ENCODE measurements at places on chromosomes 5 and 9.

- DNase-seq: no peak
These were observed 15.6 kb upstream of the CKS2 start for GRCh38 chr9:89295400-89295799.

DNA sequence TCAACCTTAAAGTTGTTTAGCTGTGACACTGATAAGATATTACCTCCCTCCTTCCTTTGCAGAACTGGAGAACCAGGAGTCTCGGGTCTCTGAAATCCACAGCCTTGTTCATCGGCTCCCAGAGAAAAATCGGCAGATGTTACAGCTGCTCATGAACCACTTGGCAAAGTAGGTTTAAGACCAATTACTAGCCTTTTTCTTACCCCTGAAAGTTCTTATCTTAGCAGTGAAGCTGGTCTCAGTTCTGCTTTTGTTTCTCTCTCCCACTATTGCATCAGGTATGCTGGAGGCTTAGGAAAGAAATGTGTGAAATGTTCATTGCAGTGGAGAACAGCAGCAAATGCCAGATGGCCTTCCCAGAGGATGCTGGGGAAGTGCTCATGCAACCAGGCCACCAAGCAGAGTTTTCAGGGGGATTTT is 287.4 kb downstream of the ARHGAP26 start:
- peak; percentile 40 for DNase-seq

- DNase-seq: no peak
These were observed 125.2 kb downstream of the EDIL3 start for GRCh38 chr5:84259283-84260045.

DNA sequence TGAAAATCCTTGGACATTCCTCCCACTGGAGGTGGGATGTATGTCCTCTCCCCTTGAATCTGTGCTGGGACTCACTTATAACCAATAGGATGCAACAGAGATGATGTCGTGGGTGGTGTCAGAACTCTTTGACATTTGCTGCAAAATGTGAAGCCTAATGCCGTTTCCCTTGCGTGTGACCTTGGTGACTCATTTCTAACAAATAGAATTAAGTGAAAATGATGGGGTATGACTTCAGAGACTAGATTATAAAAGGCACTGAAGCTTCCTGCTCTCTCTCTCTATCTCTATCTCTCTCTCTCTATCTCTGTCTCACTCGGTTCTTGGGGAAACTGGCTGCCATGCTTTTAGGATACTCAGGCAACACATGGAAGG is 126.1 kb upstream of the STC2 start:
- peak; percentile 75 for DNase-seq

- DNase-seq: no peak
These were observed 19.6 kb upstream of the AOPEP start for GRCh38 chr9:94706922-94707321.

DNA sequence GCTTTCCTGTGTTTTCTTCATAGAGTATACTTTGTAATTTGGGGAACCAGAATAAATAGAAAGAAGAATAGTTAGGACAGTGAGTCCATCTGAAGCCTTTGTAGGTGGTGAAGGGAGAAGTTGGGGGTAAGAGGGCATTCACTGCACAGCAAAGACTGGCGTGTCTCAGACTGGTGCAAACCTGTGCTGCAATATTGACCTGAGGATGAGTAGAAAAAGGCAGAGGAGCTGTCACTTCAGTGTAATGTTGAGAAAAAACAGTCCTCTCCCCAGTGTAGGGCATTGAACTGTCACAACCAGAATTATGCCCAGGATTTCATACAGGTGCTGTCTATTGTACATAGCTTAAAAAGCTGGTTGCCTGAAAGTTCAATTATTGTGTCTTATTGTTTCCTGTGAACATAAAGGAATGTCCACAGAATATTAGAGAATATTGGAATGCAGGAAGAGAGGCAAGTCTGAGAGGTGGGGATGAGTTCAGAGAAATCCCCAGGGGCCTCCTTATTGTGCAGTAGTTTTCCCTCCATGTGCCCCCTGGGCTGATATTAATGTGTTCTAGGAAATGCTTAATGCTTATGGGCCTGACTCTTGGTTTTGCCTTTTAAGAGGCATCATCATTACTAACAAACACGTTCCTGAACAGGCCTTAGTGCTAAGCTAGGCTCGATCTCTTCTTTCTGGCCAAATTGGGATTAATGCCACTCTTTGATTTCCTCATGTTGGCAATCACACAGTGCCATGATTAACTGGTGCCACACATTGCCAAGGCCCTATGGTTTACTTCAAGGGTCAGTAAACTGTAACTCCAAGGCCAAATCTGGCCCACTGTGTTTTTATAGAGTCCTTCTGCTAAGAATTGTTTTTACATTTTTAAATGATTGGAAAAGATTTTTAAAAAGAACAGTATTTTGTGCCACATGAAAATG is 34.0 kb downstream of the DAPK1 start:
- DNase-seq: no peak

- no peak for DNase-seq
These were observed 11.1 kb downstream of the NR5A1 start for GRCh38 chr9:124496075-124496449.

- DNase-seq: peak; percentile 32
These were observed 28.8 kb downstream of the MLLT3 start for GRCh38 chr9:20593537-20593936.

- no peak for DNase-seq
These were observed 1.6 kb upstream of the UBAC1 start for GRCh38 chr9:135962696-135963307.

DNA sequence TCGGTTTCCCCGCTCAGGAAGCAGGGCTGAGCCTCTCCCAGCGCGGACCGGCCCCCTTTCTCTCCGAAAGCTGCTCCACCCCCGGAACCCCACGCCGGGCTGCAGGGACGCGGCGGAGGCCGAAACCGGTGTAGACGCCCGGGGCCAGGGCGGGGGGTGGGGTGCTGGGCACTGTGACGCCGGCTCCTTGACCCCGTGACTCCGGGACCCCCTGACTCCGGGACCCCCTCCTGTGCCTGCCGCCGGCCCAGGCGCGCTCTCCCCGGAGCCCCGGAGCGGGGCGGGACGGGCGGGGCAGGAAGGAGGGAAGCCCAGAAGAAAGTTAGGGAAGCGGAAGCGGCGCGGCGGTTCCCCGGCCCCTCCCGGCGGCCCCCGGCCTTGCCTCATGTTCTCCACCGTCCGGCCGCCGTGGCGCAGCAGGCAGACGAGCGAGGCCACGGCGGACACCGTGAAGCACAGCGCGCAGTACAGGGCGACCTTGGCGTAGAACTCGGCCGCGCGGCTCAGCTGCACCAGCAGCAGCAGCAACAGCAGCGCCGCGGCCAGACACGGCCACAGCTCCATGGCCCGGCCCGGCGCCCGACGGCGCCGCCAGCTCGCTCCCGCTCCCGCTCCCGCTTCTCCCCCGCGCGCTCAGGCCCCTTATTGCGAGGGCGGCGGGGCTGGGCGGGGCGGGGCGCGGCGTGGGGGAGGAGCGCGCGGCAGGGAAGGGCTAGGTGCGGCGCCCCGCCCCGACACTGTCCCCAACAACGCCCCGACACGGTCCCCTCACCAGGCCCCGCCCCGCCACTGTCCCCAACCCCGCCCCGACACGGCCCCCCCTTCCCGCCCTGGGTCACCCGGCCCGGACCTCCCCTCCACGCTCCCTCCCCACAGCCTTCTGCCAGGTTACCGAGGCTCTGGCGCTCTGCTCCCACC is at the start of gene AGPAT2:
Gene AGPAT2, minus strand, starts transcription at position 664 of the 918 bp plus-strand sequence. Its CDS starts 100 bp downstream, at position 564.
- DNase-seq: peak; percentile 51

- peak; percentile 74 for DNase-seq
These were observed 15.2 kb downstream of the SRFBP1 start for GRCh38 chr5:121976979-121977378.

- no peak for DNase-seq
These were observed 14.7 kb downstream of the NDUFS6 start for GRCh38 chr5:1815881-1816292.

DNA sequence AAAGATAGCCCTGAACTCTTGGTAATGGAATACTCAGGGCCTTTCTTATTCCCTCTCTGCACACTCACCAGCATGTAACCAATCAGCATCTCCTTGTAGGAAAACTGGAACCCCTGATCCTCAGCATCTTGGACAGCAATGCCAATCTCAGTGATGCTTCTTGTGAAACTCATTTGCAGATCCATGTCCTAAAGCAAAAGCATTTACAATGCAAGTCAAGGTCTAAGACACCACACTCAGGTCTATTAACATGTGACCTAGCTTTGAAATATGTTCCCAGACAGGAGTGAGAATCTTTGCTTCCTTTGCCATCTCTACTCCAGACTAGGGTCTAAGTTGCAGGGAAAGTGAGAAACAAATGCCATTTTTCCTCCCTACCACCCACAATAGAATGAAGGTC is 38.2 kb downstream of the MROH2B start:
- DNase-seq: no peak

GRCh38 chr9:136860933-136861873 is 4.9 kb downstream of the EDF1 start:
- no peak for DNase-seq

GRCh38 chr5:143898381-143898780 is 86.4 kb downstream of the HMHB1 start:
- no peak for DNase-seq

- DNase-seq: peak; percentile 39
These were observed 8.4 kb upstream of the SETD9 start for GRCh38 chr5:56900858-56901578.

DNA sequence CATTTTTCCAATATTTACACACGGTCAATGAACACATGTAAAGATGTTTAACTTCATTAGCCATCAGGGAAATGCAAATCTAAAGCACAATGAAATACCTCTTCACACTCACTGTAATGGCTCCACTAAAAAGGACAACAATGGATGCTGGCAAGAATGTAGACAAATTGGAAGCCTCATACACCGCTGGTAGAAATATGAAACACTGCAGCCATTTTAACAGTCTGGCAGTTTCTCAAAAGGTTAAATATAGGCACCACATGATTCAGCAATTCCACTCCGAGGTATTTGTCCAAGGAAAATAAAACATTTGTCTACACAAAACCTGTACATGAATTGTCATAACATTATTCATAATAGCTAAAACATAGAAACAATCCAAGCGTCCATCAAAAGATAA is 20.0 kb downstream of the RNF145 start:
- peak; percentile 44 for DNase-seq

DNA sequence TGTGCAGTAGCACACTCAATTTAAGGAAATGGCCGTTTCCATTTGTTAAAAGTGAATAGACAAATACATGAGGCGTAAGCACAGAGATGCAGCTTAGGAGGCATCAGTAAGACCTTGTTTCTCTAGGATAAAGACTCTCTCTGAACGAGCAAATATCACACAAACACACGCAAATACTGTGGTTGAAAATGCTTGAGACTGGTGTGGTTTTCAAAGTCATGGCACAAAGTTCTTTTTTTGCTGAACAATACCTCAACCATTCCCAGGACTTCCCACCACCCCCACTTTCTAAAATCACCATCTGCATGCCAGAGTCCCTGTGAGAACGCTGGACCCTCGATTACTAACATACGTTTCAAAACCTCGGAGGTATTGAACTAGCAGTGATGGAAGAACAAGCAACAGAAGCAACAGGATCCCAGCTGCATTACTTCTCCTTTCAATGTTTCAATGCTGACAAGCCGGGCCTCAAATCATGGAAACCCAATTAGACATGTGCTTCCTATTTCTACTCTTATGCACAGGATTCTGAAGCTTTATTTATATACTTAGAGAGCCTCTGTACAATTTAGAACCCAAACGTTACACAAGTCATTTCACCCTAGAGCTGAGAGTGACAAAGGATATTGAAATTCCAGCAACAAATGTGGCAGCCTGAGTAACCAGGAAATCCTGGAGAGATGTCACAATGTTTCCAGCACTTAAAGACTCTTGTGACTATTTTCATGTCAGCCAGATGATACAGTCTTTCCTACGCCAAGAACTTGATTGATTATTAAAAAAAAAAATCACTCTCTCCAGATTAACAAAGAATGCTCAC is 63.9 kb downstream of the CDC14B start:
- DNase-seq: peak; percentile 75

GRCh38 chr9:78578072-78578471 is 281.1 kb downstream of the PSAT1 start:
- no peak for DNase-seq

- no peak for DNase-seq
These were observed 14.2 kb downstream of the NANS start for GRCh38 chr9:98070704-98071103.

DNA sequence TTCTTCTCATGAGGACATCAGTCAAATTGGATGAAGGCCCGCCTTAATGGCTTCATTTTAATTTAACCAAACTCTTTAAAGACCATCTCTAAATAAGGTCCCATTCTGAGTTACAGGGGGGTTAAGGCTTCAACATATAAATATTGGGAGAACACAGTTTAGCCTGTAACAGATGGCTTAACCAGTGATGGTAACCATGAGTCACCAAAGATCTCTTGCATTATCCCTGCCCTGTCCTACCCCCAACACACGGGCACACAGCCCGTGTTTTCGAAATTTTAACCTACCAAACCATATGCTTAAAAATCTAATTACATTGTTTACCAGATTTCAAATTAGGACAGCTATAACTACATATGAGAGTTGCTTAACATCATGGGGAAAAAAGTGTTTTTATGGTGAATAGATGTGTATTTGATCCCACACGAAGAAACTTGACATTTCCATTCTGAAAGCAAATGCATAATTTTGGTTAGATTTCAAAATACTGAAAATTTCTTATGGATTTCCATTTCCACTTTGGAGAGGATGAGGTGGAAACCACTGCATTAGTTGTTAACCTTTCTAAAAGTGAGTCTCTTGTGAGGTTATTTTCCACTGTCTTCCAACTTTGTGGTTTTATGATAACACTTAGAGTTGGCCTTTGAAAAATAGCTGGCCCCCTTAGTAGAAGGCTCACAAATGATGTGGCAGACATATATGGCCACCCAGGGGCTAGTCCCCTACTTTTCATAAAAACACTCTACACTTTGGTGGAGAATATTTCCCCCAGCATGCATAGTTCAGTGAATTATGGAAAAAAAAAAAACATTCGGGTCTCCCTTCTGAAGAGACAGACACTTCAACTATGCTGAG is 849.3 kb downstream of the TLE1 start:
- DNase-seq: peak; percentile 13

GRCh38 chr5:168039566-168040248 is 251.7 kb upstream of the WWC1 start:
- DNase-seq: no peak

GRCh38 chr5:77590347-77590746 is 48.2 kb downstream of the OTP start:
- DNase-seq: no peak

- DNase-seq: peak; percentile 95
These were observed 117.4 kb upstream of the ELL2 start for GRCh38 chr5:96079075-96079474.

- no peak for DNase-seq
These were observed 59.8 kb upstream of the NTRK2 start for GRCh38 chr9:84609779-84610178.

GRCh38 chr5:42718591-42718990 is 38.0 kb upstream of the CCDC152 start:
- peak; percentile 27 for DNase-seq

Measured in fibroblast of skin of right biceps (primary cell).